Fibroblast of mammary gland (primary cell): ENCODE measurements at places on chromosomes 6 and 20.

GRCh38 chr6:98828941-98829411 is 5.4 kb upstream of the POU3F2 start:
- DNase-seq = no peak

- no peak for DNase-seq
Measured at GRCh38 chr6:14857501-14857900, 388.4 kb upstream of the JARID2 start.

- no peak for DNase-seq
Measured at GRCh38 chr6:125354649-125355048, 52.9 kb upstream of the HDDC2 start.

DNA sequence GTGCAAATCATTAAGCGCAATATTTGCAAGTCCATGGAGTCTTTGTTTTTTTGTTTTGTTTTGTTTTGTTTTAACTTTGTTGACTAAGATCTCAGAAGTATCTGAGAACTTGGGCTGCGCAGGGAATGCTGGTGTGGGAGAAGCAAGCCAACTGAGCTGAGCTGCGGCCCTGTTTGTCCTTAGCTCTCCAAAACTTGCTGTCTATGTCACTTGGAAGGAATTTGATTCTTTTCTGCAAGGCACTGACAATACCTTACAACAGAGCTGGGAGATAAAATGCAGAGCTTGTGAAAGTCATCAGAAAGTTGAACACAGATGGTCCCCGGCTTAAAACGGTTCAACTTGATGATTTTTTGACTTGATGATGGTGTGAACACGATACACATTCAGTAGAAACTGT is 5.4 kb downstream of the SLC22A23 start:
- no peak for DNase-seq

DNA sequence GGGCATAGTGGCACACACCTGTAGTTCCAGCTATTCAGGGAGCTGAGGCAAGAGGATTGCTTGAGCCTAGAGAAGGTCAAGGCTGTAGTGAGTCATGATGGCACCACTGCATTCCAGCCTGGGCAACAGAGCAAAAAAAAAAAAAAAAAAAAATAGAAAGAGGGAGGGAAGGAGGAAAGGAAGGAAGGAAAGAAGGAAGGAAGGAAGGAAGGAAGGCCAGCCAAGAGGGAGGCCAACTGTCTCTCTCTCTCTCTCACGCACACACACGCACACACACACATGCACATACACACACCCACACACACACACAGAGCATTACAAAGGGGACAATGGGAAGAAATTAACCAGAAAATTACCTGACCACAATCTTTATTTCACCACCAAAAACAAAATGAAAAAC is 50.6 kb upstream of the COL9A1 start:
- no peak for DNase-seq

DNA sequence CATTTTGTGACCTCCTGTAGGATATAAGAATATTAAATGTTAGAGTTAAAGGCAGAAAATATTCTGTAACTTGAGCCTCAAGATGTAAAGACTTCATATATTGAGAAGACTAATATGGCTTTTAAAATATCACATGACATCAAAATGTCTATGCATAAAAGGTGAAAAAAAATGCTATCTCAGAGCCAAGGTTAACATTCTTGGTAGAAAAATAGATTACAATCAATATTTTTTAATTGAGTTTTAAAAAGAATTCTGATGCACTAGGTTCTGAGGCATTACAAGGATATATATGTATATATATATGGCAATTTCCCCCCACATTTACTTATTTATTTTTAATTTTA is 46.2 kb upstream of the RAB23 start:
- no peak for DNase-seq

DNA sequence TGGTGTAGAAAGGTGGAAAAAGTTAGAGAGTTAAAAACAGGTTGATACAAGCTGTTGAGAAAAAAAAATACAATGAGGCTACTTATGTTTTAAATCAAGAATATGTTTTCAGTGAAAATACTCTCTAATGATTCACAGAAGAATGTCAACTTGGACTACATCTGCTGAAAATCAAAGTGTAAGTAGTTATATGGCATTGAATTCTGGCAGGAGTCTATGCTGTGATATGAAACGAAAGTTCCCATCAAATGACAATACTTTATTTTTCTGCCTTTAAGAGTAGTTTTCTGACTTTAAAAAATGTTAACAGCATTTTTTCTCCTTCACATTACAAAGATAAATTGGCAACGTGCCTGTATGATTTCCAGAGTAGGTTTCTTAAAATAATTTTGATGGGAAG is 158.3 kb downstream of the EYA4 start:
- no peak for DNase-seq

GRCh38 chr6:119673741-119674140 is 324.2 kb upstream of the MAN1A1 start:
- DNase-seq = no peak

- DNase-seq = no peak
Measured at GRCh38 chr6:147563472-147563871, 55.0 kb downstream of the SAMD5 start.

DNA sequence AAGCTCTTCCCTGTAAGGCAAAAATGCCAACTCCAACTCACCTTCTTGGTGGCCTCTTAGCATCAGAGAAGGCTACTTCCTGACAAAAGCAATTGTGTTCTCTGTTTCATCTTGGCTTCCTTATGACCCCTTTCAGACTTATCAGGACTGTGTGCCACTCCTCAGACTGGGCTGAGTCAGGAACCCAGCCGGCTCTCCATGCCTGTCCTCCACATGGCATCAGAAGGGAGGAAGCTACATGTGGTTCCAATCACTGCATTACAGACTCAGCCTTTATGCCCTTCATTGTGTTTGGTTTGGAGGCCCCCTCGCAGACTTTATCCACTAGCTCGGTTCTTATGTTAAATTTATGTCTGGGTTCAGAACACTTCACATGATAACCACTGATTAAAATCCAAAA is 142.5 kb downstream of the SLC24A3 start:
- no peak for DNase-seq

- peak; percentile 6 for DNase-seq
Measured at GRCh38 chr20:62202083-62202395, 18.0 kb downstream of the HRH3 start.

DNA sequence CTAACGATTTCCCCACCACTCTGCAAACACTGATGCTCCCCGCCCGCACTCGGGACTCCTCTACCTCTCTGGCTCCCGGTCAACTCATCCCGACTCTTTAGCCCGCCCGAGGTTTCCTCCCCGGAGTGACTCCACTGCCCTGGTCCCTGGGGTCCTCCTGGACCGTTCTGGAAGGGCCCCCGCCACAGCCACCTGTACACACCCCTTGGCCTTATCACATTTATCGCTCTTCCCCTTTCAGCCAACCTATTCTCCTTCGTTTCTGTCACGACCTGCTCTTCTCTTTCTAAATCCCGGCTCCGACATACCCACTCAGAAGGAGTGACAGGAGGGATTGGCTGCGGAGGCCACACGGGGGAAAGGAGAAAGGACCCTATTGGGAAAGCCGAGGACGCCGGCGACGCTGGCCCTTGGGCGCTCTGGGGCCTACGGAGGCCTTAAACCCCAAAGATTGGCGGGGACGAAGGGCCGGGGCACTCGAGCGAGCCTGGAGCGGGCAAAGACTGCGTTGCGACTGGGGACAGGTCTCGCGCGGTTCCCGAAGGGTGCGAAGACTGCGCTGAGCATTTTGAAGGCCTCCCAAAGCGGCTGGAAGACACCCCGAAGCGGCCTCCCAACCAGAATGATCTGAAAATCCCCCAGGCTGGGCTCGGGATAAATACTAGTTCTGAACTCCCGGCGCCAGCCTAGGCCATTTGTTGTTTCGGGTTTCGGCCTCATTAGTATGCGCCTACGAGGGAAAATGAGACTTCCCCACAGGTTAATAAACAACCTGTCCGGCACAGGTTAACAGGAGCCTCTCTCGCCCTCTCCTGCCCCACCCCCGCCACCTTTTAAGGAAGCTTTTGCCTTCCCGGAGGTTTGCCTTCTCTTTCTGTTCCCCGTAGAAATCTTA is 9.2 kb downstream of the SIM1 start:
- DNase-seq = no peak

DNA sequence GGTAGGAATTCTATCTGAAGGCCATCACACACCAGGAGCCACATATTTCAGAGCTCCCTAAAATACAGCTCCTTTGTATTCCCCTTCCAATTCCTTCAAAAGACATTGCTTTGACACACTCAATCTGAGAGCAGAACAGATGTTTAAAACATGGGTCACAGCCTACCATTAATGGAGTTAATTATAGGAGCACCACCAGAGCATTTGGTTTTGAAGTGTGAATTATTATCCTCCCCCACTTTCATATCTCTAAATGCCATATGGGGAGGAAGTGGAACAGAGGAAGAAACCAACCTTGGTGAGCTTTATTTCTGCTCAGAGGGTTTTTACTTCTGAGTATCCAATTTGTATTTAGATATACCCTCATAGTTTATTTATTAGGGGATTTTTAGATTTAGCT is 50.7 kb upstream of the TNFRSF21 start:
- DNase-seq = no peak

DNA sequence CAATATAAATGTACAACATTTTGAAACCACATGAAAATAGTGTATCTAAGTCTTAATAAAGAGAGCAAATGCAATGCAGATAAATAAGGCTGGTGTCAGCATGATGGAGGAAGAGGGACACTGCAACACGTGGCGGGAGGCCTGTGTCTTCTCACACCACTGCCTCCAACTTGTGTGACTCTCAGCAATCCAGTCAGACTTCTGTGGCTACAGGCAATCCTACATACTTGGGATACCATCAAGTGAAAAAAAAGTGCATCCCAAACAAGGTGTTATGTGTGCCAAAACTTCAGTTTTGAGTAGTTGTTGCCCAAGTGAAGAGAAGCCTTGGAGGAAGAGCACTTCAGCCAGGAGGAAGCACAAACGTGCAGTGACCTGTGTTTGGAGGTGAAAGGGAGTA is 68.6 kb downstream of the PKIB start:
- DNase-seq = no peak

- DNase-seq = no peak
Measured at GRCh38 chr6:117328500-117328899, 63.1 kb downstream of the VGLL2 start.

GRCh38 chr6:3862038-3862437 is 12.9 kb downstream of the FAM50B start:
- no peak for DNase-seq

DNA sequence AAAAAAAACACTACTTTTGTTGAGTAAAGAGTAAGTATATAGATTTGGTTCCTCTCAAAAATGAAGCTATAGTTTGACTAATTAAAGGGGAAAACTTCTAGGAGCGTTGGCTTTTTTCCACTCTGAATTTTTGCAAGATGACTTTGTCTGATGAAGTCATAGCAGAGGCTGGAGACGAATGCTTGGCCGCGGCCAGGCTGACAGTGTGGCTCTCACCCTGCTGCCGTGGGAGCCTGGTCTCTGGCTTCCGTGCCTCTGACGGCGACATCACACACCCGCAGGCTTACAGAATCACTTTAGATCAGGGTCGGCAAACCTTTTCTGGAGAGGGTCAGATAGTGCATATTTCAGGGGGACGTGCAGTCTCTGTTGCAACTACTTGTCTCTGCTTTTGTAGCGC is 145.0 kb downstream of the PHACTR3 start:
- peak; percentile 57 for DNase-seq

GRCh38 chr6:15309611-15310283 is 63.9 kb downstream of the JARID2 start:
- no peak for DNase-seq

DNA sequence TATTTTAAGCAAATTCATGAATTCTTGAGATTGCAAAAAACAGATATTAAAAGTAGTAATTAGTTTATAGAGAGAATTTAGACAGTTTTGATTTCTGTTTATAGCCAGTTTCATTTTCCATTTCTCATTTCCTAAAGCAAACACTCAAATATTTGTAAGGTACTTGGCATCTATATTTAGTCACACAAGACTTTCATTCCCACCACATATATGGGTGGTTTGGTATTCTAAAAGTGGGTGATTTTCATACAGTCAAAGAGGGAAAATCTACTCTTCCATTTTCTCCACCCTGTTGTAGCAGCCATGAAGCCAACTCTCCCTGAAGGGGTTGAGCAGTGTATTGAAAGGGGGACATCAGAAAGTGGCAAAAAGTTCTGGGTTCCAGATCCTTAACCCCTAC is 181.1 kb upstream of the SUPT3H start:
- no peak for DNase-seq

DNA sequence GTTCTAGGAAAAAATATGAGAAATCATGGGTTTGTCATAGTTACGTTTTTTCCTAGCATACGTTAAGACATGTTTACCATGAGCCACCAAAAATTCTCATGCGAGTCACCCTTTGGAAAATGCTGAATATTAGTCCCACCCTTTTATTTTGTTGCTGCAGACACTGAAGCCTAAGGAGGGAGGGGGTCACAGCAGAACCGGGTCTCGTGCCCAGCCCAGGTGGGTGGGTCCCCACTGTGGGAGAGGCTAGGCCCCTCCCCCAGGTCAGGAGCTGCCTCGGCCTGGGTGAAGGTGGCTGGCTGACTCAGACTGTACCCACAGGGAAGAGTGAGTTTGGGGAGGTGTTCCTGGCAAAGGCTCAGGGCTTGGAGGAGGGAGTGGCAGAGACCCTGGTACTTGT is 26.2 kb upstream of the SRF start:
- peak; percentile 22 for DNase-seq

- DNase-seq = no peak
Measured at GRCh38 chr6:159080217-159080976, 35.6 kb upstream of the TAGAP start.

DNA sequence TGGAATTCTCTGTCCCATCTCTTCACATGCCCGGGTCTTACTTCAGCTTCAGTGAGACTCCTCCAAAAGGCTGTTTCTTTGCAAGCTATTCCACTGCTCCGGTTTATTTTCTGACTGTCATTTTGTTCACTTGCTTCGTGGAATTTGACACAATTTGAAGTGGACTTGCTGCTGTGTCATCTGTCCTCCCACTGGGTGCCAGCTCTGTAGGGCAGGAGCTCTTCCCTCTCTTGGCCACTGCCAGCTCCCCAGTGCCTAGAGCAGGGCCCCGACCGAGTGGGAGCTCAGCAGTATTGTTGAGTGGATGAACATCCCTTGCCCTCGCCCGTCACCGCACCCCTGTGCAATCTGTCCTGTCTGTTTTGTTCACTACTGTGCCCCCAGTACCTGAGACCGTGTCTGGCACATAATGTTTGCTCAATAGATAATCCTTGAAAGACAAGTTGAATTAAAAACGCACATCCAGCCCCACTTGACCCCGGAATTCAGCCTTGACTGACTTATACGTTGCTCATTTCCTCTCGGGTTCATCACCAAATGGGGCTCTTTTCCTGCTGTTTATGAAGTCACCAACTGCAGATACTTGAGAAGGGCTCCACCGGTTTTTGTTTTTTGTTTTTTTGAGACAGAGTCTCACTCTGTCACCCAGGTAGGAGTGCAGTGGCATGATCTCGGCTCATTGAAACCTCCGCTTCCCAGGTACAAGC is 170.3 kb upstream of the KCNG1 start:
- DNase-seq = peak; percentile 69

- DNase-seq = no peak
Measured at GRCh38 chr6:158854214-158855101, 35.3 kb upstream of the EZR start.

DNA sequence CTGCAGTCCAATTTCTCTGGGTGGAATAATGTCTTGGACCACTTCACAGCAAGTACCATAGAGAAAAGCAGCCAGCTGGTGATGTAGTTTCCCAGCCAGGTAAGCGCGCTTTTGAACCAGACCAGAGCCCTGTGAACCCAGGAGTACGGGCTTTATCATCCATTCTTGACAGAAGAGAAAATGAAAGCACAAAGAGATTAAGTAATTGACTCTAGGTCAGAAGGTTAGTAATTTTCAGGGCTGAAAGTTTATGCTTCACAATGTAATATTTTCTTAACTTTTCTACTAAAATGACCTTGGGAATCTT is 7.1 kb upstream of the UST start:
- no peak for DNase-seq
